ENCODE measurements at places on chromosomes 2 and 18.

- no peak for DNase-seq
Measured at GRCh38 chr2:188664416-188664815, 309.8 kb upstream of the COL3A1 start.

DNA sequence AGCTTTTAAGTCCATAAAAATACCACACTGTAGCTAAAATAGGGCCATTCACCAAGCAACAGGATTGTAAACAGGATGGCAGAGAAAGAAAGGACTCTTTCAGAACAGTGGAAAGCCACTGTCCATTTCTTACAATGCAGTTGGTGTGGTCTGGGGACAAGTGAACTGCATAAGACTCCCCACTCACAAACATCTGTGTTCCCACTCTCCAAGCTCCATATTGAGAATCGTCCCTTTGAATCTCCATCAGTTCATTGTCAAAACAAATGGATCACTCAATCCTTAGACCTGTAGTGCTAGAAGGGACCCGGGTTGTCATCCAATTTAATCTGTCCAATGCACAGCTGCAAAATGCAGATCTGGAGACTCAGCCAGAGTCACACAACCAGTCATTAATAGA is 347.4 kb upstream of the KLHL29 start:
- no peak for DNase-seq

- DNase-seq: no peak
Measured at GRCh38 chr2:102513355-102513939, 40.4 kb downstream of the SLC9A4 start.

DNA sequence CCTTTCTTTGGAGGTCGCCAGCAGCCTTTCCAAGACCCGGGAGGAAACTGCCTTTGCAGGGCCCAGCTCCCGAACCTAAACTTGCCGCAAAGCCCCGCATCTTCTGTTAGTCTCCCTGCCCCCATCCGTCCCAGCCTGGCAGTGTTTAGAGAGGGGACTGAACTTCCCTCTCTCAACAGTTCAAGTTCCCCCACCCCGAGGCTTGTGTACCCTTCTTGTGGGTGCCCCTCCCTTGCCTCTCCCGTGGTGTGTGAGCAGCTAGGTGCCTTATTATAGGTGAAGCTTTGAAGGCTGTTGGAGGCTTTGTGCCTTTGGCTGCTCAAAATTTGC is 1.4 kb downstream of the LBH start:
- DNase-seq: peak; percentile 37

- DNase-seq: peak; percentile 63
Measured at GRCh38 chr2:179410552-179411356, 146.1 kb upstream of the SESTD1 start.

GRCh38 chr2:50672282-50672681 is 359.6 kb downstream of the NRXN1 start:
- DNase-seq: no peak

GRCh38 chr2:131154071-131154531 is 49.0 kb downstream of the PLEKHB2 start:
- DNase-seq: peak; percentile 72

DNA sequence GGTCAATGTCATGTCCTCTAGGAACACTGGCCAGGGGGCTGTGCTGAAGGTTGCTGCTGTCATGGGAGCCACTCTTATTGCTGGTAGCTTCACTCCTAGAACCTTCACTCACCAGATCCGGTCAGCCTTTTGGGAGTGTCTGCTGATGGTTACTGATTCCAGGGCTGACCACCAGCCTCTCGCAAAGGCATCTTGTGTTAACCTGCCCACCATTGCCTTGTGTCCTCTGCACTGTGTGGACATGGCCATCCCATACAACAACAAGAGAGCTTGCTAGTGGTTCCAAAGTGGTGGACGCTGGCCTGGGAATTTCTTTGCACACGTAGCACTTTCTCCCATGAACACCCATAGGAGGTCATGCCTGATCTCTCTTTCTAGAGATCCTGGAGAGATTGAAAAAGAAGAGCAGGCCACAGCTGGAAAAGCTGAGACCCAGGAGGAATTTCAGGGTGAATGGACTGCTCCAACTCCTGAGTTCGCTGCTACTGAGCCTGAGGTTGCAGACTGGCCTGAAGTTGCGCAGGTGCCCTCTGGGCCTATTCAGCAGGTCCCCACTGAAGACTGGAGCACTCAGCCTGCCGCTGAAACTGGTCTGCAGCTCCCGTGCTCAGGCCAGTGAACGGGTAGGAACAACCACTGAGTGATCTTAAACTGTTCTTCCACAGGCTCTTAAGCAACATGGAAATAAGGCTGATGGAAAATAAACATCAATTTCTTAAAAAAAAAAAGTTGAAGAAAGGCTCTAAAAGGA is 18.7 kb upstream of the C2orf80 start:
- no peak for DNase-seq

GRCh38 chr2:152243761-152244640 is 68.4 kb upstream of the STAM2 start:
- DNase-seq: no peak

DNA sequence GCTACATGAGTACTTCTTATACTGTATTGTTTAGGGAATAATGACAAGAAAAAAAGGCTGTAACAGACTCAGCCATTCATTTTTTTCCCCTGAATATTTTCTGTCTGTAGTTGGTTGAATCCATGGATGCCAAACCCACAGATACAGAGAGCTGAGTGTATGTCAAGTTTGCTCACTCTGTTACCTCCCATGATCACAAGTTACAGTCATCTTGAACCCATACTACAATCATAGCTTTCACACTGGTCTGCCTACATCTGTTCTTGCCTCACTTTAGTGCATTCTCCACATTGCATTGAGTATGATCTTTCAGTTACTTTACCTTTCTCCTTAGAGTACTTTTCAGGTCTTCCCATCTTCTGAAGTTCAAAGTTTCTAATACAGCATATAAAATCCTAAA is 94.0 kb downstream of the BIRC6 start:
- DNase-seq: no peak

- no peak for DNase-seq
Measured at GRCh38 chr18:21242780-21243401, 859 bp downstream of the GREB1L start.

DNA sequence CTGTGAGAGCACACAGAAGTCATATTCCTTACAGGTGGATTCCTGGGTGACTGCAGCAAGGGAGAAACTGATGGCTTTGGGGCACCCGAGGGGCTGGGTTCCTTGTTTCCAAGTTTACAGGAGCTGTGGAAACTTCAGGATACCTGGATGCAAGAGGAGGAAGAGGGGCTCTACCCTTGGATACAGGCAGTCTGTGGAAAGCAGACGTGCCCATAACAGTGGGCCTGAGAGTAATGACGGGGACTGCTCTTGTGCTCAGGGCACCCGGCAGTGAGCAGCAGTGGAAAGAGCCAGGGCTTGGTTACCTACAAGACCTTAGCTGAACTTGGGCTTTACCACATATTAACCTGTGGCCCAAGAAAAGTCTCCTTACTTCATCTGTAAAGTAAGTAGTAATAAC is 102.2 kb upstream of the TGFA start:
- DNase-seq: no peak

- DNase-seq: no peak
Measured at GRCh38 chr2:11133238-11133935, 21.9 kb upstream of the SLC66A3 start.
